ENCODE measurements at places on chromosomes 7 and 10.

- no peak for DNase-seq
Observed at GRCh38 chr7:37037286-37037685, 313.0 kb upstream of the AOAH start.

GRCh38 chr10:14052931-14053330, 277.8 kb downstream of the FRMD4A start:
- no peak for DNase-seq

- no peak for DNase-seq
Observed at GRCh38 chr7:81802251-81802650, 32.4 kb upstream of the HGF start.

GRCh38 chr10:110775406-110775805, 96.3 kb upstream of the PDCD4 start:
- no peak for DNase-seq

- no peak for DNase-seq
Observed at GRCh38 chr10:110617425-110618229, 26.5 kb upstream of the RBM20 start.

- no peak for DNase-seq
Observed at GRCh38 chr10:78044699-78045098, 11.0 kb downstream of the RPS24 start.

DNA sequence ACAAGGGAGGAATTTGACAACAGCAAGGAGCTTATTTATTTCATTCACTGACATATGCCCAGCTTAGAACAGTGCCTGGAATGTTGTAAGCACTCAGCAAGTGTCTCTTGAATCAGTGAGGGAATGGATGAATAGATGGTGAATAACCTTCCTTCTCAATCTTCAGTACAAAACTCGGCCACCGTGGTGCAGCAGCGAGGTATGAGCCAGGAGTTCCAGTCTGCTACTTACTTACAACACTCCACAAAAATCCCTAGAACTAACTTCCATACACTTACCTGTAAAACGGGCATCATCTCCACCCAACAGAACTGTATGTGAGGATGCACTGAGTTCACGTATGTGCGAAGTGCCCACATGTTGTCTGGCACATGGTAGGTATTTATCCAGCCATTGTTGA, 237.4 kb downstream of the WDR11 start:
- DNase-seq: no peak

DNA sequence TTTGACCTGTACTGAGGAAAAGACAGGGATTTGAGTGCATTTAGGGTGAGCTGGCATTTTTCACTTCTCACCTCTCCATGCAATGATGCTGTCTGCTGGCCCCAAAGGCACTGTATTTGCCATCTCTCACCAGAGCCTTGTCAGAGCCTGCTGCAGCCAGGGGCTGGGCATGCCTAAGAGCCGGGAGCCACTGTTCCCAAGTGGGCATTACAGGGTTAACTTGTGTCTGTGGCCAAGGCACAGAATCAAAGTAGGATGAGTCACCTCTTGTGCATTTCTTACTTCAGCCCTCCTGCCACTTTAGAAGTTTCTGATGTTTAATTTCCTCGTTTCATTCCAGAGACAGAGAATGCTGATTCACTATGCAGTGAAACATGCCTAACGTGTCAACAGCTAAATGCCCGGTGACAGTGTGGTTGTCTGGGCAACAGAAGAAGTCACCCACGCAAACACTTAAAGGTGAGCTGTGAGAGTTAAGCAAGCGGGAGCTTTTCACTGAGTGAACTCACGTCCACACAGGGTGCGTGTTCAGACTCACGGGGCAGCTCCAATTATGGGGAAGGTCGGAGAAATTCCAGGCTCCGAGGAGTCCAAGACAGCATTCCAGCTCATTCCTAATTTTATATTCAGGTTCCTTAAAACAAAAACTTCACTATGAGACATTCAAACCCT, 57.1 kb upstream of the IGFBP3 start:
- no peak for DNase-seq

GRCh38 chr7:146002431-146003078, 114.0 kb upstream of the CNTNAP2 start:
- DNase-seq: no peak

- DNase-seq: no peak
Observed at GRCh38 chr10:60955957-60956425, 12.0 kb upstream of the RHOBTB1 start.

DNA sequence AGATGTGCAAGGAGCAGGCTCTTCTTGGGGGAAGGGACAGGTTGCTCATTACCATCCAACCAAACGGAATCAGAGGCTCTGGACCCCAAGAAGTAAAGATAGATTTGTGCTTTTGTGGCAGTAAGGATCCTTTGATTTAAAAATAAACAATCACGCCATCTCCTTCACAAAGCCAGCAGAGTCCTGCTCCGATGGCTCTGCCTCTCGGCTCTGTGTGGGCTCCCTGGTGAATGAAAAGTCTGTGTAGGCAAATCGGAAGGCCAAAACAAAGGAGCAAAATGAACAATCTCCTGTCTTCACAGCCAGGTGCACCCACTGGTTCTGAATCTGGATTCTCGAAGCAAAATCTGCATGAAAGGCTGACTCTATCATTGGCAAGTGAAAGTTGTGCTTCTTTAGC, 3.8 kb downstream of the PTPRN2 start:
- no peak for DNase-seq

DNA sequence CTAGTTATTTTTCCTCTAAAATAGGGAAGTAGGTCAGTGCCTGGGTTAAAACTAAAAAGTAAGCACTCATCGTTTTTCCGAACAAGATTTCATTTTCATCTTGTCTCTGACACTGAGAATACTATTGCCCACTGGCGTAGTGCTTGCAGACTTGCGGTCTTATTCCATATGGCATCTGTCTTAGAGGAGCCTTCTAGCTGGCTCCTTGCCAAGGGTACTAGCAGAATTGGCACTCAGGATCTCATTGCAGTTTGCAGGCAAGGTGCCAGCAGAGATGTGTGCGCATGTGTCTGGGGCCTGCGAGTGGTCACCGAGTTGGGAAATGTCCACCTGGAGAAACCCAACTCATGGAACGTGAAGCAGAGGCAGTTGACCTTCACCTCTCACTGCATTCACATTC, 143.4 kb downstream of the CELF2 start:
- DNase-seq: no peak

GRCh38 chr10:25631471-25631870, 302.6 kb upstream of the MYO3A start:
- DNase-seq: no peak

DNA sequence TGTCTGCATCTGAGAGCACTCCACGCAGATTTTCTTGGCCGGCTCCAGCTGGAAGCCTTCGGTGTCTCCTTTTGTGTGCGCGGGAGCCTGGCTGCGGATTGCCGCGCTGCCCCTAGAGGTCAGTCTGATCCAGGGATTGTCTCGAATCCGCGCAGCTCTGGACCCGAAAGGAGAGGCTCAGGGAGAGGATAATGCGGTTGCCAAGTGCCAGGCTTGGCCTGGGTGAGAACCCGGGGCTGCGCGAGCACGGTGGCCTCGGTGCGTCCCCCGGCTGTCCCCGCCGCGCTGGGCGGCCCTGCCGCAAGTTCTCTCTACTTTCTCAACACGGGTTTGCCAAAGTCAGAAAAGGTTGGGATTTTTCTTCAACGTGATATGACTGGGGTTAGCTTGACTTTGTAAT, 140.9 kb downstream of the ADCYAP1R1 start:
- no peak for DNase-seq

DNA sequence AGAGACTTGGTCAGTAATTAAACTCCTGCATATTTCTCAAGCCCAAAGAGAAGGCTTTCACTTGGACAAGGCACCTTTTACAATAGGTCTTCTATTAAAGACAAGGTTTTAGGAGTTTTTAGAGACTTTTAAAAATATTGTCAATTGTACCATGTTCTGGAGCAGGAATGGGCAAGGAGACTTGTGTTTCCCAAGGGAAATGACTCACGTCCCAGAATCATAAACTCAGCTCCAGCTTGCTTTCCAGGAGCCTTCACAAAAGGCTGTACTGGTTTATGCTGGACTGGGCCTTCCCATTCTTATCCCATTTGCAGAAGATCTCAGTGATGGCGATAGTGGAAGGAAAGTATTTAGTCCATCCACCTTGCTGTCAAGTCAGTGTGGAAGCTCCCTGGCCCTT, 7.8 kb upstream of the GLI3 start:
- no peak for DNase-seq

- DNase-seq: no peak
Observed at GRCh38 chr7:29076631-29077030, 69.7 kb downstream of the CPVL start.

GRCh38 chr7:102225025-102225424, 61.6 kb upstream of the SH2B2 start:
- DNase-seq: no peak

GRCh38 chr10:97572214-97572989, at the start of gene ANKRD2:
TSS of gene ANKRD2 (plus strand) at chr10:97572779. CDS start at chr10:97572789, 10 bp downstream.
- peak; percentile 17 for DNase-seq

DNA sequence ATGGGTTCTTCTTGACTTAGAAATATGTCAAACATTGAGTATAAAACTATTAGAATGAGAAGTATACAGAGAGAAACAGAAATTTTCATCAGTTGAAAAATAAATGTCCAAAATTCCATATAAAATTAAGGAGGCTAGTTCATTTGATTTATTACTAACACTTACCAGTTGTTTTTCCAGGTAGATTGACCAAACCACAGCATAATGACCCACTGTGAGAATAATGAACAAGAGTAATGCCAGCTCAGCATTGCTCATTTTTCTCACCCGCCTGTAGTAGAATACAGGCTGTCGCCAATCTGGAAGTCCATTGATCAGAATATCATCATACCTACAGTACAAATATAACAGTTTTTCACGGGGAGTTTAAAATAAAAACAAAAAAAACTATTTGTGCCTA, 82.9 kb downstream of the DNAJC1 start:
- no peak for DNase-seq

GRCh38 chr10:70797840-70798239, 12.7 kb upstream of the TBATA start:
- DNase-seq: no peak

DNA sequence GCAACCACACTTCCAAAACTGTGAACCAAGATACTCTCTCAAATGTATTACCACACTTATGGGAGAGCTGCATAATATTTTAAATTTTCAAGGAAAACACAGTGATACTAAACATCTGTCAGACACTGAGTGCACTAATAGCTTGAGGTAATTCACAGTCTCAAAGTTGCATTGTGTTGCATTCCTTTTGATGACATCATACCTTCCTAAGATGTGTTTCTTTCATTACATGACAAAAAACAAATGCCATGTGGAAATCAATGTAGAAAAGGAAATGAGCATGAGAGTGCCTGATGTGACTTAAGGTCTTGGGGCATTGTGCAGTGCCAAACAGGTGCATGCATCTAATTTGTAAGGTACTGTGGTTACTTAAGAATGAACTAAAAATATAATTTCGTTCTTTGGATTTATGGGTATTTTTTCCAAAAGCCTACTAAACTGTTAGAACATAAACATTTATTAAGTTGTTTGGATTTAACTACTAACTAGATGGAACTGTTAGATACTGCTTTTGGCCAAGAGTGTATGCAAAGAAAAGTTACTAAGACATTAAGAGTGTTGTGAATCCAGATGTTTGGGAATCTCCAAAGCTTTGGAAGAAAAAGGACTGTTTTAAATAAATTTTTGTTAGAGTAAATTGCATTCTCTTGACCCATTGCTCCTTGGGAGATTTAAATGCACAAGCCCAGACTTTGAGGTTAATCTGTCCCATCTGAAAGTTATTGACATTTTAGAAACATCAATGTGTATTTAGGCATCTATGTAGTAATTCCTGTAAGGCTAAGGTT, 496.2 kb upstream of the SEMA3D start:
- no peak for DNase-seq

DNA sequence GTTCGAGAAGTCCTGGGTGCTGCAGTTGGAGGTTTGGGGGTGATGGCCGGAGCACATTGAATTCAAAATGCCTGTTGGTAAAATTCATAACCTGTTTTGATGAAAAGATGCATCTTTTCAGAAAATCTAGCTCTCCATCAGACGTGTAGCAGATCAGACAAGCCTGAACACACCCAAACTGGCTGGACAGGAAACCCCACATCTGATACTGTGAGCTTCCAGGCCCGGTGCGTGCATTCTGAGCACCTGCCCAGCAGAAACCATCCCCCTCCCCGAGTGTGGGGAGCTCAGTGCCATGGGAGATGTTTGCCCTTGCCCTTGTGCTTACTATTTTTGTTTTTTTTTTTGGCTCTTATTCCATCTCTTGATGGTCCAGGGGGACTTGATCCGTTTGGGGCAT, 417.1 kb downstream of the TCERG1L start:
- no peak for DNase-seq

- no peak for DNase-seq
Observed at GRCh38 chr7:43639858-43640491, 57.1 kb downstream of the STK17A start.

GRCh38 chr10:91163269-91163868, 57.1 kb upstream of the PCGF5 start:
- peak; percentile 55 for DNase-seq

- no peak for DNase-seq
Observed at GRCh38 chr10:3763852-3764625, 21.0 kb downstream of the KLF6 start.

GRCh38 chr7:111958431-111958830, 247.8 kb downstream of the DOCK4 start:
- no peak for DNase-seq

GRCh38 chr7:64880322-64881297, 22.5 kb upstream of the ZNF273 start:
- no peak for DNase-seq

GRCh38 chr7:73864981-73865711, 4.2 kb downstream of the TMEM270 start:
- DNase-seq: no peak

DNA sequence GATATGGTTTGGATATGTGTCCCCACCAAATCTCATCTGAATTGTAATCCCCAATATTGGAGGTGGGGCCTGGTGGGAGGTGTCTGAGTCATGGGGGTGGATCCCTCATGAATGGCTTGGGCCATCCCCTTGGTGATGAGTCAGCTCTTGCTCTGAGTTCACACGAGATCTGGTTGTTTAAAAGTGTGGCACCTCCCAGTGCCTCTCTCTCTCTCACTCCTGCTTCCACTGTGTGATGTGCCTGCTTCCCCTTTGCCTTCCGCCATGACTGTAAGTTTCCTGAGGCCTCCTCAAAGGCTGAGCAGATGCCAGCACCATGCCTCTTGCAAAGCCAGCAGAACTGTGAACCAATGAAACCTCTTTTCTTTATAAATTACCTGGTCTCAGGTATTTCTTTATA, 4.8 kb upstream of the GCK start:
- no peak for DNase-seq

- DNase-seq: no peak
Observed at GRCh38 chr10:103856797-103857170, 1.4 kb upstream of the SH3PXD2A start.

DNA sequence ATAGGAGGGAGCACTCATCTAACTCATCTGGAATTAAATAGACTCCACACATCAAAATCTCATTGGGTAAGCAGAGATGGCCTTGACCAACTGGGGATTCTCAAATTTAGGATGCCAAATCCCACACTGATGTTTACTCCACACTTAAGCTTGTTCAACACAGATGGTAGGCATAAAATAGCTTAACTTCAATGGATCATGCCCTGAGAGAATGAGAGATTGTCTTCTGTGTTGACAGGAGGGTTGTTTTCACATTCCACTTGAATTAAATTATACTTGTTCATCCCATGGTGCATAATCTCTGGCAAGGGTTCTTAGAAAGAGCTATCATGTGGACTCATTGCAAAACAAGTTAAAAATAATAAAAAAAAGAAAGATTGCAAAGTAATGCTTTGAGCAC, 391.4 kb downstream of the PLXDC2 start:
- no peak for DNase-seq

- DNase-seq: no peak
Observed at GRCh38 chr10:107163881-107164861, at the start of gene SORCS1. TSS of gene SORCS1 (minus strand) at chr10:107164706.
